Vagina (tissue), 2 donors: ENCODE measurements at places on chromosomes 3 and 15.

DNA sequence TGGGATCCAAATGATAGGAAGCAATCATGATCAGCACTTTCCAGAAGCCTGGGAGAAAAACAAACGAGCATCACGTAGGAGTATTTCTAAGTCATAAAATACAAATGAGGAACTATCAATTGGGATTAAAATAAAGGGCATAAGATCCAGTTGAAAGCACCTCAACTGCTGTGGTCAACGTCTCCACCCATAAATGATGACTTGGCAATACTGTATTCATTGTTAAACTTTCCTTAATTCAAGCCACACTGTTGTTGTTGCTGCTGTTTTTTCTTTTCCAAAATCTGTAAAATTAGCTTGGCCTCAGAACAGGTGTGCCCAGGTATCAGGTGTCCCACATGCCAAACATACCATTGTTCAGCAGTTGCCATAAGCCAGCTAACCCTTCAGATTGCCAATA is 395.8 kb downstream of the NTRK3 start:
- no peaks in the 10 kb centered on the region for H3K4me1 ChIP-seq
- no peaks in the 10 kb centered on the region for H3K27me3 ChIP-seq
- no peak overlapping the region for H3K27ac ChIP-seq
- H3K36me3 ChIP-seq, result no peaks in the 10 kb centered on the region

- H3K36me3 ChIP-seq, result no peaks in the 10 kb centered on the region
- no peak for DNase-seq
- no peaks in the 10 kb centered on the region for H3K4me1 ChIP-seq
- no peaks in the 10 kb centered on the region for H3K27me3 ChIP-seq
- H3K27ac ChIP-seq, result no peak overlapping the region
These were observed 32.7 kb downstream of the IQSEC1 start for GRCh38 chr3:13040361-13041074.

DNA sequence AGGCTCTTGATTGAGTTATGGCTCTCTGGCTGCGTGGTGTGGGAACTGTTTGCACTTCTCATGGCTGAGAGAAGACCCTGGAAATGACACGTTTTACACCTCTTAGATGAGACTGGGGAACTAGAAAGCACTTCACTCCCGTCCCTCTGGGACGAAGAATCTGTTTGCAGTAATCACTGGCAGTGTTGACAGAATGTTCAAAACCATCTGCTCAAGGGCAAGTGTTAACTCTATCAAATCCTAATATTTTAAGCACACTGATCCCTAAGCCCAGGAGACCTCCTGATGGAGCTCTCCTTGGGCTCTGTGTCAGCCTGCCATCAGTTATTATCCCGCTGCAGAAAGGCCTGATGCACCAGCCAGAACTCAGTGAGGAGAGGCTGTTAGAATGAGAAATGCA is 323.8 kb upstream of the DNAJC19 start:
- no peaks in the 10 kb centered on the region for H3K4me1 ChIP-seq
- no peaks in the 10 kb centered on the region for H3K36me3 ChIP-seq
- H3K27ac ChIP-seq, result no peak overlapping the region
- H3K27me3 ChIP-seq, result no peaks in the 10 kb centered on the region

DNA sequence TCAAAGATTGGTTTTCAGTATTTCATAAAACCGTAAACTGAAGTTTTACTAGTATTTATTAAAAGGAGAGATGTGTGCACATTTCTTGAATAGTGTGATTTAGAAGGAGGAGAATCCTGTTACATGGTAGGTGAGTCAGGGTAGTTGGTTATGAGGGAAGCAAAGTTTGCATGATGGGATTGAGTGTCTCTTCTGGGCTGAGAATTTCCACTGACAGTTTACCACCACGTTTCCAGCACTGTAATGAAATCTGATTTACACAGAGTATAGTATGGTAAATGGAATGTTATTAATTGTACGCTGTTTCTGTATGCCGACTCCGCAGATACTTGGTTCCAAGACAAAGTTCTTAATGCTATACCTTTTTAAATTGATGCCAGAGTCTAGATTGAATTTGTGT is 1.6 kb downstream of the NECTIN3 start:
- DNase-seq, result no peak
- peak overlapping the region; percentile 93 for H3K4me3 ChIP-seq
- H3K27ac ChIP-seq, result no peak overlapping the region
- H3K36me3 ChIP-seq, result no peaks in the 10 kb centered on the region
- peaks cover 30% of the 10 kb centered on the region for H3K4me1 ChIP-seq

- no peaks in the 10 kb centered on the region for H3K27me3 ChIP-seq
- H3K36me3 ChIP-seq, result peaks cover 31% of the 10 kb centered on the region
- H3K27ac ChIP-seq, result peak overlapping the region; percentile 57
- H3K4me3 ChIP-seq, result no peak overlapping the region
These were observed 68.2 kb downstream of the RAB7A start for GRCh38 chr3:128794067-128794768.

GRCh38 chr3:153397794-153398193 is 235.8 kb downstream of the RAP2B start:
- H3K36me3 ChIP-seq, result no peaks in the 10 kb centered on the region
- no peak overlapping the region for H3K4me3 ChIP-seq
- DNase-seq, result no peak
- H3K27me3 ChIP-seq, result no peaks in the 10 kb centered on the region
- peaks cover 15% of the 10 kb centered on the region for H3K4me1 ChIP-seq

GRCh38 chr15:62841269-62841628 is 201.3 kb upstream of the TPM1 start:
- no peaks in the 10 kb centered on the region for H3K27me3 ChIP-seq
- H3K36me3 ChIP-seq, result no peaks in the 10 kb centered on the region
- no peaks in the 10 kb centered on the region for H3K4me1 ChIP-seq
- no peak overlapping the region for H3K27ac ChIP-seq

DNA sequence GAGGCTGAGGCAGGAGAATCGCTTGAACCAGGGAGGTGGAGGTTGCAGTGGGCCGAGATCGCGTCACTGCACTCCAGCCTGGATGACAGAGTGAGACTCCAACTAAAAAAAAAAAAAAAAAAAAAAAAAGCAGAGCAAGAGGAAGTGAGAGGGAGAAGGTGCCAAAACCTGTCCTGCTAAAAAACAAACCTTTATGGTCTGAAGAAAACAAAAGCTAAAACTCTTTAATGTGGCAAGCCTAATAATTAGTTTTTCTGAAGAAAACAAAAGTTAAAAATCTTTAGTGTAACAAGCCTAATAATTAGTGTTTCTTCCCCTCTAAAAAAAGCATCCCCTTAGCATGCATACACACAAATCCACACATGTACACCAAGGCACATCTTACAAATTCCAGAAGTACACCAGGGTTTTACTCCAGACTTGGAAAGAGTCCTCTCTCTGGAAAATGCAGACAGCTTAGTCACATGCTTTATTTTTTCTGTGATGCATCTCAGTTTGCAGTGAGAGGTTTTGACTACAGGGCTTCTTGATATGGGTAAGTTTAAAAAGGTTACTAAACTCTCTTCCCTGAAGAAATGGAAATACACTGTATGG is 65.9 kb downstream of the HACD2 start:
- peaks cover 5% of the 10 kb centered on the region for H3K4me1 ChIP-seq
- no peaks in the 10 kb centered on the region for H3K36me3 ChIP-seq
- no peaks in the 10 kb centered on the region for H3K27me3 ChIP-seq
- DNase-seq, result no peak

DNA sequence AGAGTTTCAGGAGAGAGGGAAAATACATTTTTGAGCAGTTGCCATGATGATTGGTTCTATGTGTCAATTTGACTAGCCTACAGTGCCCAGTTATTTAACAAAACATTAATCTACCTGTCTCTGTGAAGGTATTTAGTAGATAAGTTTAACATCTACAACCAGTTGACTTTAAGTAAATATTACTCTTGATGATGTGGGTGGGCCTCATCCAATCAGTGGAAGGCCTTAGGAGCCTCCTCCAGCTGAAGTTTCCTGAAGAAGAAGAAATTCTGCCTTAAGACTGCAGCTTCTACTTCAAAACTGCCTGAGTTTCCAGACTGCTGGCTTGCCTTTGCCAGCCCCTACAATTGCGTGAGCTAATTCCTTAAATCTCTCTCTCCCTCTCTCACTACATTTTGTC is 93.6 kb downstream of the OXSM start:
- H3K4me1 ChIP-seq, result no peaks in the 10 kb centered on the region
- no peaks in the 10 kb centered on the region for H3K27me3 ChIP-seq
- DNase-seq, result no peak
- H3K4me3 ChIP-seq, result no peak overlapping the region
- H3K27ac ChIP-seq, result no peak overlapping the region
- no peaks in the 10 kb centered on the region for H3K36me3 ChIP-seq

DNA sequence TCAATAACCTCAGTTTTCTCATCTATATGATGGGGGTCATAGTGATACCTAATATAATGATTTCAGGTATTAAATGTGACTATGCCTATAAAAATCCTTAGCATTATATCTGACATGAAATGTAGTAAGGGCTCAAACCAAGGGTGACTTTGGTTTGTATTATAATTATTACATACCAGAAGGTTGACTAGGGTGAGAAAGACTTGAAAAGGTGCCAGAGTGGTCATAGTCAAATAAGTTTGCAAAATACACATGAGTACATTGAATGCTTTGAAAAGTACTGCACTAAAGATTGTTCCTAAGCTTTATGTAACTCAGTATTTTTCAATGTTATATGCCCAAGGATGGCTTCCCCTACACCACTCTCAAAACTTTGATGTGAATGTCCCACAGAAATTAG is 297.2 kb downstream of the ARPP21 start:
- no peaks in the 10 kb centered on the region for H3K27me3 ChIP-seq
- no peak overlapping the region for H3K4me3 ChIP-seq

GRCh38 chr3:73499787-73500186 is 125.0 kb downstream of the PDZRN3 start:
- no peak overlapping the region for H3K27ac ChIP-seq
- H3K27me3 ChIP-seq, result no peaks in the 10 kb centered on the region
- no peaks in the 10 kb centered on the region for H3K36me3 ChIP-seq
- peaks cover 28% of the 10 kb centered on the region for H3K4me1 ChIP-seq
- no peak overlapping the region for H3K4me3 ChIP-seq
- no peak for DNase-seq
